ENCODE measurements at places on chromosomes 3 and 15.

- DNase-seq: no peak
These were observed 29.8 kb downstream of the SRPRB start for GRCh38 chr3:133835418-133835743.

DNA sequence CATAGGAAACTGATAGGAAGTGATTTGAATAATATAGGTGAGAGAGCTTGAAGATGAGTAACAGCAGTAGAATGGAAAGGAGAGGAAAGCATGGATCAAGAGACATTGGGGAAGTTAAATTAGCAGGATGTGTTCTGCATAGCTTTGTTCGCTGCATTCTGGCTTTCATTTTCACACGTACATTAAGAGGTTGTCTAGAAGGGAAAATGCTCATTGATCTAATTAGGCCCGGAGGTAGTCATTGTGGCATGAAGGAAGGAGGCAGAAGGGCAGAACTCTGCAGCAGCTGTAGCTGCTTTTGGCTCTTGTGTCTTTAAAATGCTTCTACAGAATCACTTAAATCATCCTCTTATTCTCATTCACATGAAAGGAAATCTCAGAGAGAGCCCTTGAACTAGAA is 40.3 kb downstream of the KCNAB1 start:
- DNase-seq: no peak

DNA sequence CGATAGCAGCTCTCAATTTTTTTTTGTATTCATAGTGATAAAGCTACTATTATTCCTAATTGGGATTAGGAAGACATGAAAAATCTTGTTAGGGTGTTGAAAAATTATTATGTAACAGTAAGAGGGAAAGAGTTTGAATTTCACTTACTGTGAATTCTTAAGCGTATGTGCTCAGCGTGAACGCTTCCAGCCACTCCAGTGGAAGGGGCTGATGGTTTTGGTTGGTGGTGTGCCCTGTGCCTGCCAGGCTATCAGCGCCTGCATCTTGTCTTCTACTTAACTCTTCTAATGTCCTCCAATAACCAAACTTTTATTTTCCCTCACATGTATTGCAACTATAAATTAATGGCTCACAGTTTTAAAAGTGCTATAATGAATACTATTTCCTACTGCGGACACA is 22.5 kb downstream of the CDIN1 start:
- DNase-seq: no peak

DNA sequence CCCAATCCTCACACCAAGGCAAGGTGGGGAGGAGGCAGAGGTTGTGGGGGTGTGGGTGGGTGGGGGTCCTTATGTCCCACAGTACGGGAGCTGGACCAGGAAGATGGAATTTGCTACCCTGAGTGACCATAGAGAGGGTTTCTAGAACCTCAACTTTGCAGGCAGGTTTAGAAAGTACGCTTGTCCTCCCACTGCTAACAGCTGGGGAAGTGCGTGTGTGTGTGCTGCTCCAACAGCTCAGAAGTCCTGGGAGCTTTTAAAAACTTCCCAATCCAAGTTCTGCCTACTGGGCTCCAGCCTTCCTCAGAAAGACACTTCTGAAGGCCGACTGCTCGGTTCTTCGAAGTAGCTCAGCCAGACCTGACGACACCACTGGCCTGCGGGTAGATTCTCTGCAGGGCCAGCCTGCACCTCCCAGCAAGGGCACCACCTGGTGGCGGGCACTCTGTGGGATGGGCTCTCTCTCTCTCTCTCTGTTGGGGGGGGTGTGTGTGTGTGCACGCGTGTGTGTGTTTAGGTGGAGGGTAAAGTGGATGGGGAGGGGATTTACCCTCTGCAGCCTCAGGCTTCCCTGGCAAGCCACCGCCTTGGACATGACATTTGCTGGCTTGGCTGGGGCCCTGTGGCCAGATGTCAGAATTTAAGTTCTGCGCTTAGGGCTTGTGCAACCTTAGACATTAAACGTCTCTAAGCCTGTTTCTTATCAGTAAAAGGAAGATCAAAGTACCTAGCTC is 15.6 kb downstream of the TMEM158 start:
- DNase-seq: peak; percentile 83

- no peak for DNase-seq
These were observed 333.1 kb upstream of the KCNMB2 start for GRCh38 chr3:178203165-178203564.

DNA sequence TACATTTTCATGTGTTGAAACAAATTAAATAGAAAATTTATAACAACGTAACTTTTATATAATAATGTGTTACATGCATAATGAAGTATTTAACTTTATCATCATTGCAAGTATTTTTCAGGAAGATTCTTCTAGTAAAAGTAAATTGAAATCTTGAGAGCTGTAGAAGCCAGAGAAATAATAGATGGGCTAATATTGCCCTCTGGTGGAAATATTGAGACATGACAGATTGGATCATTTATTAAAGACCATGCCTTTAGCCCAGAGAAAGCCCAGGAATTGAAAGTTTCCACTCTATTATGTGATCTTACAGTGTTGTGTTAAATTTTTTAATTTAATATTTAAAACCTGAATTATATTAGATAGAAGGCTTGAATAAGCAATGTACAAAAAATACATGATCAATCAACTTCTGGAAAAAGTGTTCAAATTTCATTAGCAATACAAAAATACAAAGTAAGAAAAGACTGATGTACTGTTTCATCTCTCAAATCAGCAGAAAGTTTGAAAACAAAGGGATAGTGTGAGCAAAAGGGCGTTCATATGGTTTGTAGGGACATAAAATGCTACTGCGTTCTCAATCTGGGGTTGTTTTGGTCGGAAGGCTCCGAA is 52.7 kb upstream of the SPTSSB start:
- no peak for DNase-seq

DNA sequence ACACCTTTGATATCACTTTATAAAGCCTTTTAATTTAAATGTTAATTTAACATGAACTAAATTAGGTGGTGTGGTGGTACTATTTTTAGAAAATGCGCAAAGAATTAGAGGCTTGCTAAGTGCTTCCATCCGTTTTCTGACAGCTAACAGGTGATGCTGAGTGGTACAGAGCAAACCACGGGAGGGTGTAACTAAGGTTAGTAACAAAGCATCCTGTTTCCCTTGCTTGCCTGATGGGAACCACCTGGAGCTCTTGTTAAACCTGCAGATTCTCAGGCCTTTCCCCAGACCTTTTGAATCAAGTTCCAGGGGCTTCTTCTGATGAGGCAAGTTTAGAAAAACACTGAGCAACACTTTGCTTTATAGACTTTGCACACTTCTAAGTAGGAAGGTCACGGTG is 101.0 kb downstream of the ATG7 start:
- DNase-seq: no peak

GRCh38 chr3:112774293-112774926 is 72.3 kb downstream of the CD200R1L start:
- no peak for DNase-seq

DNA sequence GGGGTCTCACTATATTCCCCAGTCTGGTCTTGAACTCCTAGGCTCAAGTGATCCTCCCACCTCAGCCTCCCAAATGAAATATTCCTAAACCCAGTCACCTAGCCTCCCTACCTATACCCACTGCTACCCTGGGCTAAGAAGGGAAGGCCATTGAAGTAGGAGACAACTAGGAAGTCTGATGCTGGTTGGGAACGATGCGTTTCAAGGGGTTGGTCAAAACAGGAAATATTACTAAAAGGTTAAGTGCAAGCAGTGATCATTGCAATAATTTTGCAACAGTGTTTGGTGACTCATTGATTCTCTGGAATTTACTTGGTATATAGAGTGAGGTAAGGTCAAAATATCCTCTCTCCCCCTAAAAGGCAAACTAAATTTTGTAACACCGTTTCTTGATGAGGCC is 4.6 kb upstream of the UQCRC1 start:
- DNase-seq: no peak

DNA sequence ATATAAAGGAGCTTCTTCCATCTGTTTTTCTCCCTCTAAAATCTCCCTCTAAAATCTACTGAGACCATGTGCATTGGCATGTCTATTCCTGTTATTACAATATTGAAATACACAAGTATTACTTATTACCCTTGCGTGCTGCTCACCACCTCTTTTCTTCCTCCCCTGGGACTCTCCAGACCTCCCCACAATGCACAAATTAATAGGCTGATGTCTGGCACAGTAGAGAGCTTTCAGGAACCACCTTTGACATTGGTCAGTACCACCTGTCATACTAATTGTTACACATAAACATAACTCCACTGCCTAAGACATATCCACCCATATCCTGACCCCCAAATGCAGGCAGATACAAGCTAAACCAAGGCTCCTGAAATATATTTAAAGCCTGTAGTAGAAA is 722.6 kb downstream of the FHIT start:
- DNase-seq: no peak

- DNase-seq: no peak
These were observed 23.5 kb upstream of the TNFSF10 start for GRCh38 chr3:172546628-172547214.

GRCh38 chr3:22862111-22862510 is 341.0 kb upstream of the UBE2E2 start:
- no peak for DNase-seq

DNA sequence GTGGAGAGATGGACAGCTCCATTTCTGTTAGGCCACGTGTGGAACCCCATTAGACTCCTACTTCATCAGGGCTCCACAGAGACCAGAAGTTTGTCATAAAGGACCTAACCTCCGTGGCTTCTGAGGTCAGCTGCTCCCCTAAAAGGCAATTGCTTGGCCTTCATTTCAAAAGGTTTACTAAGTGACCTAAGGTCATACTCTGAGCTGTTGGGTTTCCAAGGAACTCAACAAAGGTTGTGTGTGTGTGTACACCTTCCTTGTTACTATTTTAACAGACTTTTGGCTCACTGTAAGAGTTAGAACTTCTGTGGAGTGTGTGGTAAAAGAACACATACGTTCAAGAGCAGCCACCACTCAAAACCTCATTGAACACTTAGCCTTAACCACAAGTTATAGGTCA is 73.9 kb downstream of the SEC22A start:
- DNase-seq: no peak

- no peak for DNase-seq
These were observed 307.0 kb upstream of the ROPN1 start for GRCh38 chr3:124298951-124299350.

GRCh38 chr3:141076797-141077571 is 25.8 kb downstream of the SPSB4 start:
- DNase-seq: peak; percentile 72

GRCh38 chr3:7657214-7658112 is 796.5 kb downstream of the GRM7 start:
- DNase-seq: no peak

- DNase-seq: no peak
These were observed 124.0 kb downstream of the RAP2B start for GRCh38 chr3:153285982-153286381.

Measured in tibial artery (tissue), 4 donors.